CD4-positive, alpha-beta memory T cell (primary cell): ENCODE measurements at places on chromosomes 4 and X. TPM values are rescaled to one million over a fixed set of nuclear protein-coding genes. Genes with fewer than 3 reads are reported as not detected.

CXCL13 gene
- not detected for total RNA-seq

GLRA3 gene
- total RNA-seq: not detected

SHOX gene
- not detected for total RNA-seq

AFM gene
- total RNA-seq: not detected

FDCSP gene
- total RNA-seq: not detected

NKAP gene
- 15.1 TPM for total RNA-seq

SLC49A3 gene
- total RNA-seq: 1.7 TPM

SLC7A11 gene
- total RNA-seq: 0.78 TPM

ATOH1 gene
- not detected for total RNA-seq

KIAA1210 gene
- total RNA-seq: not detected

CPLX1 gene
- total RNA-seq: 1.5 TPM

RAB33A gene
- 10.1 TPM for total RNA-seq

DNA sequence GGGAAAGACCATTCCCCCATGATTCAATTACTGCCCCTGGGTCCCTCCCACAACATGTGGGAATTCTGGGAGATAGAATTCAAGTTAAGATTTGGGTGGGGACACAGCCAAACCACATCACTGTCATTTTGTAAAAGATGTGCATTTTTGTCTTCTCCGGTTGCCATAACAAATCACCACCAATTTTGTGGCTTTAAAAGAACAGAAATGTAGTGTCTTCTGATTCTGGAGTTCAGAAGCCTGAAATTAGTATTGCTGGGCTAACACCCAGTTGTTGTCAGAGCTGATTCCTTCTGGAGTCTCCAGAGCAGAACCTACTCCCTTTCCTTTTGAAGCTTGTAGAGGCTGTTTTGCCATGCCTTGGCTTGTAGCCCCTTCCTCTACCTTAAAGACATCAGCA, 54.1 kb upstream of the DHRSX start:
- H3K27ac ChIP-seq: no peak overlapping the region
- H3K36me3 ChIP-seq: no peaks in the 10 kb centered on the region
- peaks cover 6% of the 10 kb centered on the region for H3K27me3 ChIP-seq
- no peaks in the 10 kb centered on the region for H3K4me1 ChIP-seq

- H3K27me3 ChIP-seq: no peaks in the 10 kb centered on the region
- no peak overlapping the region for H3K4me3 ChIP-seq
- DNase-seq: no peak
- no peaks in the 10 kb centered on the region for H3K36me3 ChIP-seq
- no peak overlapping the region for H3K27ac ChIP-seq
Observed at GRCh38 chr4:56618734-56619133, 62.4 kb downstream of the HOPX start.

DNA sequence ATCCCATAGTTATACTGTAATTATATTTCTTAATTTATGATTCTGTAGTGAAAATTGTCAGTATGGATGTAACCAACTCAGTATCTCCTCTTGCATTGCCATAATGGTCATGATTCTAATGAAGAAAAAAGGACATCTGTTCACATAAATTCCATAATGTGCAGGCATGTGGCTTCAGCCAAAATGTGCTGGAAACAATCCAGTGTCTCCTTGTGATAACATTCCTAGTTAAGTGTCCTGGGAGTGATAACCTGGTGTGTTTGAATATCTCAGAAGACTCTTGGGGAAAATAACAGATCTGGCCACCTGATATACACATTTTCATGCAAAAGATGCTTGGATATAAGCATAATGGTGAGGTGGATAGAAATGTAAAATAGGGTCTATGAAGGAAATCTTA, 2309.8 kb downstream of the PCDH7 start:
- H3K27ac ChIP-seq: no peak overlapping the region
- no peak for DNase-seq
- H3K4me1 ChIP-seq: no peaks in the 10 kb centered on the region
- H3K4me3 ChIP-seq: no peak overlapping the region
- no peaks in the 10 kb centered on the region for H3K36me3 ChIP-seq

DNA sequence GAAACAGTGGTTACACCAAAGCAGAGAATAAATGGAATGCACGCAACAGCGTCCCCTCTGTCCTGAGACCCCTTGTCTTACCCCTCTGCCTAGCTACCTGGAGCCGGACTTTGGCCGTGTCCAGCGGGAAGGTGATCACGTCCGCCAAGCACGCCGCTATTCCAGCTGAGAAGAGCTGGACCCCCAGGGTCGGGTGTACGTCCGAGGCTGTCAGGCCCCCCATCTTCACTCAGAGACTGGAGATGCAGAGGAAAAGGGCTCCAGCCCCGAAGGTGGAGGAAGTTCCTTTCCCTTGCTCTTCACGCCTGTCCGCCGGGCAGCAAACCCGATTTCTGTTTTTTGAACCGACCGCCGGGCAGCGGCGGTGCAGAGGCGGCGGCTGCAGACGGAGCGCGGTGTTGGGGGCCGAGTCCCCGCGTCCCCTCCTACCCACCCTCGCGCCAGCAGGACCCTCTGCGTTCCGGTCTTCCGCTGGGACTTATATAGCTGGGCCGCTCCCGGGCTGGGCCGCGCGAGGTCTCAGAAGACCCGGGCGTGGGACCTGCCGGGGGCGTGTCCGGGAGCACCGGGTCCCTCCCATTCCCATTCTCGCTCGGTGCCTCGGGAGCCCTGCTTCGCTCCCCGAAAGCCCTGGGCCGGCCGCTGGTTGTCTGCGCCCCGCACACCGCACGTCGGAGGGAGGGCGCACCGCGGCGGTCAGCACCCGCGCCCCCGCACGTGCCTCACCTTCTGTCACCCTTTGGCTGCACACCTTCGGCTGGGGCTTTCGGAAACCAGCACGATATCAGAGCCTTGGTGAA, at the start of gene UCP1:
Gene UCP1 (minus strand): TSS at position 455 of the 800 bp plus-strand sequence. CDS start 232 bp downstream, at position 223.
- no peaks in the 10 kb centered on the region for H3K36me3 ChIP-seq
- peaks cover 24% of the 10 kb centered on the region for H3K27me3 ChIP-seq
- no peak within 1 kb of the TSS for H3K27ac ChIP-seq
- no peak for DNase-seq
- no peak within 1 kb of the TSS for H3K4me3 ChIP-seq
- peaks cover 10% of the 10 kb centered on the region for H3K4me1 ChIP-seq

GRCh38 chr4:123661080-123661737, 264.6 kb downstream of the SPRY1 start:
- H3K4me3 ChIP-seq: no peak overlapping the region
- H3K27me3 ChIP-seq: no peaks in the 10 kb centered on the region
- no peak overlapping the region for H3K27ac ChIP-seq
- no peaks in the 10 kb centered on the region for H3K4me1 ChIP-seq
- no peaks in the 10 kb centered on the region for H3K36me3 ChIP-seq

- DNase-seq: no peak
- H3K36me3 ChIP-seq: no peaks in the 10 kb centered on the region
- no peak overlapping the region for H3K27ac ChIP-seq
- no peaks in the 10 kb centered on the region for H3K4me1 ChIP-seq
- H3K4me3 ChIP-seq: no peak overlapping the region
- H3K27me3 ChIP-seq: no peaks in the 10 kb centered on the region
Observed at GRCh38 chr4:125104616-125105015, 210.1 kb upstream of the FAT4 start.

- no peaks in the 10 kb centered on the region for H3K4me1 ChIP-seq
- H3K27me3 ChIP-seq: no peaks in the 10 kb centered on the region
- no peak for DNase-seq
- H3K4me3 ChIP-seq: no peak overlapping the region
- H3K27ac ChIP-seq: no peak overlapping the region
- no peaks in the 10 kb centered on the region for H3K36me3 ChIP-seq
Observed at GRCh38 chr4:20253735-20254409, 2.2 kb downstream of the SLIT2 start.

GRCh38 chr4:94036964-94037363, 170.7 kb upstream of the SMARCAD1 start:
- H3K4me3 ChIP-seq: no peak overlapping the region
- no peaks in the 10 kb centered on the region for H3K36me3 ChIP-seq
- H3K27ac ChIP-seq: no peak overlapping the region
- no peaks in the 10 kb centered on the region for H3K27me3 ChIP-seq
- H3K4me1 ChIP-seq: no peaks in the 10 kb centered on the region

- H3K27ac ChIP-seq: no peak overlapping the region
- H3K27me3 ChIP-seq: no peaks in the 10 kb centered on the region
- DNase-seq: no peak
- H3K4me3 ChIP-seq: no peak overlapping the region
Observed at GRCh38 chrX:10143071-10143983, 13.4 kb upstream of the CLCN4 start.
